ENCODE measurements at places on chromosomes 12 and 14. TPM values are rescaled to one million over a fixed set of nuclear protein-coding genes. Genes with fewer than 3 reads are reported as not detected.

The GABARAPL1 gene
- 62.6 TPM for total RNA-seq

The AHNAK2 gene
- total RNA-seq = 194 TPM

The MAX gene
- total RNA-seq = 46.4 TPM

The FOXA1 gene
- not detected for total RNA-seq

The KRT71 gene
- total RNA-seq = not detected

The TCL1B gene
- not detected for total RNA-seq

The NPAS3 gene
- 0.76 TPM for total RNA-seq

The KDM2B gene
- total RNA-seq = 34.4 TPM

The RNASE1 gene
- 1.6 TPM for total RNA-seq

The SLC35E3 gene
- total RNA-seq = 8.8 TPM

The SLC5A8 gene
- not detected for total RNA-seq

The AMN gene
- total RNA-seq = 0.07 TPM

The DLK1 gene
- not detected for total RNA-seq

The IL31 gene
- not detected for total RNA-seq

The HIP1R gene
- total RNA-seq = 17.1 TPM

The BBOF1 gene
- 6.0 TPM for total RNA-seq

The RAN gene
- 532 TPM for total RNA-seq

The KIF5A gene
- 2.1 TPM for total RNA-seq

The TMEM119 gene
- 3.9 TPM for total RNA-seq

The SLC8A3 gene
- 0.33 TPM for total RNA-seq

The MOK gene
- total RNA-seq = 7.0 TPM

The SLC25A21 gene
- 0.39 TPM for total RNA-seq

The KLHDC1 gene
- 3.4 TPM for total RNA-seq

The CD9 gene
- total RNA-seq = 364 TPM

The RASSF9 gene
- total RNA-seq = 3.9 TPM

The DHRS1 gene
- 29.0 TPM for total RNA-seq

The SYNE3 gene
- total RNA-seq = 10.2 TPM

The GPX2 gene
- not detected for total RNA-seq

The FOXN4 gene
- total RNA-seq = not detected

The LRP1 gene
- total RNA-seq = 1,561 TPM

The CD163 gene
- total RNA-seq = not detected

The TPH2 gene
- not detected for total RNA-seq

The RAD9B gene
- total RNA-seq = 0.46 TPM

The MAP3K9 gene
- 0.07 TPM for total RNA-seq

The KRT80 gene
- 0.65 TPM for total RNA-seq

The PUS1 gene
- total RNA-seq = 7.4 TPM

The PPP2R5C gene
- 63.7 TPM for total RNA-seq

The RHEBL1 gene
- 0.59 TPM for total RNA-seq

The C1S gene
- 339 TPM for total RNA-seq
